ENCODE measurements at places on chromosomes 12 and 14.

GRCh38 chr12:109782326-109782703 lies 50.9 kb downstream of the TRPV4 start:
- DNase-seq: no peak

DNA sequence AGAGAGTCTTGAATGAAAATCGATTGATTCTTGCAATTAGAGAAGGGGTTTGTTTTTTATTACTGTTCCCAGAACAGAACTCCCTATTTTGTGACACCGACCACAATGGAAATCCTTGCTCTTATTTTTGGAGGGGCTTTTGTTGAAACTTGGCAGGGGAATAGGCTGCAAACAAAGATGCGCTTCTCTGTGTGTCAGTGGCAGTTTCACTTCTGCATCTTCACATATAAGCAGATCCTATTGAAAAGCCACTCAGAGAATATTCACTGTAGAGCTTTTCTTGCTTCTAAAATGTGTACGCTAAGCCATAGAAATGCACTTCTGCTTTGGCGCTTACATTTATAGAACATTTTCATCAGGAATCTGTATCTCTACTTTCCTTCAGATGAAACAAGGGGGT lies 1822.4 kb upstream of the SEL1L start:
- no peak for DNase-seq

- DNase-seq: no peak
Measured at GRCh38 chr12:103769240-103769945, 71.6 kb downstream of the NT5DC3 start.

- no peak for DNase-seq
Measured at GRCh38 chr12:130876297-130876696, 4.4 kb downstream of the RAN start.

DNA sequence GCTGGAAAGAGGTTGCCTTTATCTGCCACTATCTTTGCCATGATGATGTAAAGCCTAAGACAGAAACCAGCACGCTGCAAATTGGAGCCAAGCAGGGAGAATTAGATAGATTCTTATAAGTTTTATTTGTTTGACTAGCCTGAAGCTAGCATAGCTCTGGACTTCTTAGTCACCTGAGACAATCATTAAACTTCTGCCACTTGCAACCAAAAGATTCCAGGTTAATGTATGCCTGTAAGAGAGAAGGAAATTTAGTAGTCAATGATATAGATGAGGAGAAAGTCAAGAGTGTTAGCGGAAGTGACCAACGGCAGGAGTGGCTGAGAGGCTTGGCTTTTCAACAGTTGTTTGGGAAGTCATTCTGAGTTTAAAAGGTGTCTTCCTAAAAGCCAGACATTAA lies 1106.6 kb downstream of the VRK1 start:
- no peak for DNase-seq

- no peak for DNase-seq
Measured at GRCh38 chr12:4589941-4590340, 27.9 kb downstream of the DYRK4 start.

- DNase-seq: no peak
Measured at GRCh38 chr12:130433834-130434233, 96.1 kb downstream of the PIWIL1 start.

- DNase-seq: no peak
Measured at GRCh38 chr12:80412343-80412953, 31.6 kb upstream of the PTPRQ start.

DNA sequence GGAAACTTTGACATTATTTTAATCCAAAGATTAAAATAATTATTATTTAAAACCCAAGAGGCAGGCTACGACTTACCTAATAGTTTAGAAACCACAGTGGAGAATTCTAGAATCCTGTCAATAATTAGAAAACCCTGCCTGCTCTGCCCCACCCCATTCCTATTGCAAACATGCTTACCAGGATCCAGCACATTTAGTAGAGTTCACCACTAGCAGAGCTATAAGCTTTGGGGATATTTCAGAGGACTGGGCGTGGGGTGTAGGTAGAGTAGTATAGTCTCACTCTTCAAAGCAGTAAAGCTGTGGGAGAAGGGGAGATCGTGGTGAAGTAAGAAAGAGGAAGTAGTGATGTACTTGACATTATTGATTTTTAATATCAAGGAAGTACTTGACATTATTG lies 100.3 kb downstream of the FIGNL2 start:
- DNase-seq: no peak

Data from KG1 (cell line).